ENCODE measurements at places on chromosomes 2 and 18. TPM values are rescaled to one million over a fixed set of nuclear protein-coding genes. Genes with fewer than 3 reads are reported as not detected.

DNA sequence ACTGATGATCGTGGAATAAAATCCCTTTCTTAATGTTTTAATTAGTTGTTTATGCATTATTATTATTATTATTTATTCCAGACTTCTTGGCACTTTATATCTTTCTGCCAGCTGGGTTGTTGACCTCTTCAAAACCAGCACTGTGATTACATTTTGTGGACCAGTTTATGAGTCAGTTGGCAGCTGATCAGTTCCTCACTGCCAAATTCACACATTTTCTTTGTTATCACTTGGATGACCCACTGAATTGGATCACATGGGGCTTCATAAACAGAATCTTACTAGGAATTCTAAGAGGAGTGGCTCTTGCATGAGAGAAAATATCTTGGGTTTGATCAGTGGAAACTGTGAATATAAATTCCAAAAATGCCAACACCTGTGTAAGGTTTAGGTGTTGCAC is 321.8 kb upstream of the SPRED2 start:
- DNase-seq: no peak

MARCHF4 gene
- 0.05 TPM for polyA plus RNA-seq

DNA sequence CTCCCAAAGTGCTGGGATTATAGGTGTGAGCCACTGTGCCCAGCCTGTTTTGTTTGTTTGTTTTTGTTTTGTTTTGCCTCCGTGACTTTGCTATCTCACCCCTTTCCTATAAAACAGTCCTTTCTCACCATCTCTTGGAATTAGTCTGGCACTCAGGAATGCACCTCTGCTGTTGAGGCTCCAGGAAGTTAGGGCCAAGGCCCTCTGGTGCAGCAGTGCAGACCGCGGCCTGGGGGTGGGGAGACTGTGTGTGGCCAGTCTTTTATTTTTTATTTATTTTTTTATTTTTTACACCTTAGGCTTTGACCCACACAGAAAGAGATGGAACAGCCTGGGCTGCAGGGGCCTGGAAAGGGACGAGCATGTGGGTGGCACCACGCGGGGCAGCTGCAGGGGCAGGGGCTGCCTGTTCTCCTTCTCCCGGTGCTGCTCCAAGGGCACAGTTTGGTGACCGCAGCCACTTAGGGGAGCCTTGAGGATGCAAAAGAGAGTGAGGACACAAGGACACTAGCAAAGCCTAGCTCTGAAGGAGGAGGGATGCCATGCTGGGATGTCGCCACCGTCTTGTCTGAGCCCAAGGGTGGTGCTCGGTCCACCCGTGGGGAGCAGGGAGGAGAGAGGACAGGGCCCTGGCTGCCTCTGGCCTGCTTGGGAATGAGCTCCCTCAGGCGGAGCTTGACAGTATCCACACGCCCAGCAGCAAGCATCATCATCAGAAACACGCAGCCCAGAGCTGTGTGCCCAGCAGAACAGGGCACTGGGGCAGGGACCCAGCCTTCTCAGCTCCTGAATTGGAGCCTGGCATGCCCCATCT is 19.4 kb upstream of the ALPI start:
- DNase-seq: no peak

GKN2 gene
- polyA plus RNA-seq: not detected

FAM124B gene
- polyA plus RNA-seq: 8.6 TPM

DNA sequence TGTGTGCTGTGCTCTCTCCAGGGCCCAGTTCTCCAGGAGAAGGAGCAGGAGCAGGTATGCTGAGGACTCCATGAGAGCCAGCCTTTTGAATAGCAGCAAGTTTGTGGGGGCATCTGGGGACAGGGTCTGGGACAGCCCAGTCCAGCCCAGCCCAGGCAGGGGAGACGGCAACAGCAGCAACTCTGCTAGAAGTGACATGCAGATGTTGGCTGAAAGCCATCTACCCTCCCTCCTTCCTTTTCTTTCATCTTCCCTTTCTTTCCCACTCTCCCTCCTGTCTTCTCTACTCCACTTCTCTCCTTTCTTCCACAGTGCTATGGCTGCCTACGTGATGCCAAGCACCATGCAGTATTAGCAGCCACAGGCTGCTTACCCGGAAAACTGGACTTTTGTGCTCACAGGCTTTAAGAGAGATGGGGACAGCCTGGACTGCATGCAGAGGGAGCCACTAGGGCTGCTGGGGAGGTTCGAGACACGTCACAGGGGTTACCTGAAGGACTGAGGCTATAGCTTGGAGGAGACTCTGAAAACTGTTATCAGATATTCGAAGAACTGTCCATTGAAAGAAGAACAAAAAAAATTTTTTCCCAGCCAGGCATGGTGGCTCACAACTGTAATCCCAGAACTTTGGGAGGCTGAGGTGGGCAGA is 23.8 kb upstream of the YWHAQ start:
- no peak for DNase-seq

DNA sequence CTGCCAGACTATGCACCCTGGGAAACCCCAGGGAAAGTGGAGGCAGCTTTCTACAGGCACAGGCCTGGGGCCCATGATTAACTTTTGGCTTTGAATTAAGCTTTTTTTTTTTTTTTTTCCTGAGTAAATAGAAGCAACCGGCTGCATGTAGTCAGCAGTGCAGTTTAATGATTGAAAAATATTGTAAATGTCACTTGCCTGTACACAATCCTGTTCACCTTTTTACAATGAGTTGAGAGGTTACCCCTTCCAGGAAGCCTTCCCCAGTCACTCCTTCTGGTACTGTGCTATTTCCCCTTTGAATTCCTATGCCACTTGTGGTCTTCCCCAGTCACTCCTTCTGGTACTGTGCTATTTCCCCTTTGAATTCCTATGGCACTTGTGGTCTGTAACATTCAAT is 475.6 kb downstream of the TDRD15 start:
- DNase-seq: no peak

DNA sequence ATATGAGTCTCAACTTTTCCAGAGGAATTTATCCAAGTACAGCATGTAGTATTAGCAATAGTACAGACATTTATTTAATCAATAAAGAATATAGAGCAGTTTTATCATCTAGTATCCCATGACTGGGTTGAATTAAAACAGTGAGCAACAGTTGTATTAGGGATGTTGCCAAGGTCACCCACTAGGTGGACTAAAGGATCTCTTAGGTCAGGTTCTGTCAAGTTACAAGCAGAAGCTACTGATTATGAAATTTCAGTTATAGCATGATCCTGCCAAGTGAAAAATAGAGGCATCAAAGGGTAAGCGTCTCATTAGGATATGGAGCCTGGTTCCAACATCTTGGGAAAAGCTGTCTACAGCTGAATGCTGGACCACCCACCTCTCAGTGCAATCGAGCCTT is 52.1 kb upstream of the LAPTM4A start:
- DNase-seq: no peak

- DNase-seq: no peak
These were observed 444.3 kb downstream of the SLC4A3 start for GRCh38 chr2:220071696-220072095.

- no peak for DNase-seq
These were observed 86.7 kb downstream of the SEPTIN10 start for GRCh38 chr2:109527079-109527478.
